ENCODE measurements at places on chromosomes 6 and 20. TPM values are rescaled to one million over a fixed set of nuclear protein-coding genes. Genes with fewer than 3 reads are reported as not detected.

Gene TMEM200A
- total RNA-seq: 5.5 TPM

Gene DNAAF9
- total RNA-seq: 6.2 TPM

Gene TTBK1
- 0.07 TPM for total RNA-seq

Gene HLA-DOB
- total RNA-seq: 3.4 TPM

Gene WFDC2
- not detected for total RNA-seq

Gene RUNX2
- total RNA-seq: 18.7 TPM
